ENCODE measurements at places on chromosomes 6 and 20.

GRCh38 chr20:1618954-1619540 is 762 bp downstream of the SIRPB1 start:
- no peak for DNase-seq

GRCh38 chr6:389143-389542 is 2.4 kb upstream of the IRF4 start:
- no peak for DNase-seq

DNA sequence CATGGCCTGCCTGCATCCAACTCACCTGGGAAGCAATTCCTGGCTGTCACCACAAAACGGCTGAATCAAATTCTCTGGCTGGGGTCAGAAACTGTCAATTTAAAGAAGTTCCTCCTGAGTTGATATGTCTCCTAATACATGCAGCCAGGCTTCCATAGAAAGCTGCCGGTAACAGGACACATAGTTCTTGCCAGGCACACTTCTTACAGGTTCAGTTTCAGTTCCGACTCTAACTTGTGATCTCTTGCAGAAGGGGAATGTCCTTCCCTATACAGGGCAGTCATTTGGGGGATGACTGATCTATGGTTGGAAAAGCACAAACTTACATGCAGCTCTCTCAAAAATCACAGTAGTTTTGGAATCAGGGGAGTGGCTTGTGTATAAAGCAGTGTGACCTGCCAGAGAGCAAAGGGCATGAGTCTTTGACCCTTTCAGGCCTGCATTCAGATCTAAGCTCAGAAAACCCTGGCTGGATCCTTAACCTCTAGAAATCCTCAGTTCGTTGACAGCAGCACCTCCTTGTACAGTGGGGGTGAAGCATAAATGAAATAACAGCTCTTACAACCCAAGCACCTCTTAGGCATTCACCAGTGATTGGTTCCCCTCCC is 195.6 kb downstream of the SCP2D1 start:
- peak; percentile 22 for DNase-seq

GRCh38 chr20:38870733-38871559 is 55.3 kb upstream of the FAM83D start:
- DNase-seq = no peak

- DNase-seq = no peak
Observed at GRCh38 chr20:59565768-59566461, 38.4 kb upstream of the PHACTR3 start.

- no peak for DNase-seq
Observed at GRCh38 chr6:130680116-130680515, 147.1 kb upstream of the SMLR1 start.

Data from coronary artery (tissue), 2 donors.